CD4-positive, alpha-beta T cell treated with Interleukin-10 for 1 hour (primary cell): ENCODE measurements at places on chromosomes 12 and 14.

DNA sequence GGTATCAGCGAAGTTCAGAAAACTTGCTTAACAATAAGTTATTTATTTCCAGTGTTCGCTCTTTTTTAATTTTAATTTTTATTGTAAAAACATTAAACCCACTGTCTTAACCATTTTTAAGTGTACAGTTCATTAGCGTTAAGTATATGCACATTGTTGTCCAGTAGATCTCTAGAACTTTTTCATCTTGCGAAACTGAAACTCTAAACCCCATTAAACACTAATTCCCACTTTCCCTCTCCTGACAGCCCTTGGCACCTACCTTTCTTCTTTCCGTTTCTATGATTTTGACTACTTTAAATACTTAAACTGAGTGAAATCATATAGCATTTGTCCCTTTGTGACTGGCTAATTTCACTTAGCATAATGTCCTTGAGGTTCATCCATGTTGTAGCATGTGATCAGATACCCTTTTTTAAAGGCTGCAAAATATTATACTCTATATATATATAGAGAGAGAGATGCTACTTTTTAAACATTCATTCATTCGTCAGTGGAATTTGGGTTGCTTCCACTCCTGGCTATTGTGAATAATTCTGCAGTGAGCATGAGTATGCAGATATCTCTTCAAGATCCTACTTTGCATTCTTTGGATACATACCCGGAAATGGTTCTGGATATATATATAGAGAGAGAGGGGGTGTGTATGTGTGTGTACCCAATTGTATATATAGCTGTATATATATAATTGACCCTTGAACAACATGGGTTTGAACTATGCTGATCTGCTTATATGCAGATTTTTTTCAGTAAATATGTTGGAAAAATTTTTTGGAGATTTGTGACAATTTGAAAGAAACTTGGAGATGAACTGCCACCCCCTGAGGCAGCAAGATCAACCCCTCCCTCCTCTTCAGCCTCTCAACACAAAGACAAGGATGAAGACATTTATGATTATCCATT lies 74.7 kb upstream of the EVL start:
- DNase-seq = no peak

GRCh38 chr12:121439715-121440114 lies 39.8 kb downstream of the RNF34 start:
- no peak for DNase-seq

DNA sequence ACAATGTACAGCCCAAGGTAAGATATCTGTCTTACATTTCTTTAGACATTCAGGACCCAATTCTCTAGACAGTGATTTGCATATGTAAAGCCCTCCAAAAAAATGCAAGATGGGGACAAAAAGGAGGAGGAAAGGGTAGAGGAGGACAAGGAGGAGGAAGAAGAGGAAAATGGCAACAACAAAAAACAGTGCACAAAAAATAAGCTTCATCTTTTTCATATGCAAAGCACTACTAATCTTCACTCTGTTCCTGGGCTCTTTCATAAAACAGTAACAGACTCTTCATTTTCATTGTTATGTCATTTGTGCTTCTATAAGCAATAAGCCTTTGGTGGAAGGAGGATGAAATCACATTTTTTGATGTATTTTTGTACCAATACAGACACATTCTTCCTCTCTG lies 61.4 kb downstream of the KCNH5 start:
- no peak for DNase-seq

DNA sequence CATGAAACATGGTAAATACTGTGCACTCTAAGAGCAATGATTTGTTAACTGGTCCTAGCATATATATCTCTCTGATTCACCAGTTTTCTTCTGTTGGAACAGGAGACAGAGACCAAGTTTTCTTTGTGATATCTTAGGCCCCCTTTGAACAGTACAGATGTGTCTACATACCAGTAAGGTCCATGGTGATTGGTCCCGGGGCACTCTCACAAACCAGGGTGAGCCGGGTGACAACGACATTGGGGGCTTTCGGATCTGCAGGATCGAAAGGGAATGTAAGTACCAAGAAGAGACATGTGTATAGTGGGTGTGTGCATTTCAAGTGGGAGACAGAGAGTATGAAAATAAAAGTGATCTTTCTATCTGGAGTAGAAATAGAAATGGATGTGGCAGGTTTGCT lies 11.3 kb upstream of the ERP27 start:
- peak; percentile 32 for DNase-seq

- no peak for DNase-seq
Observed at GRCh38 chr12:82682326-82682725, 4.4 kb upstream of the TMTC2 start.

DNA sequence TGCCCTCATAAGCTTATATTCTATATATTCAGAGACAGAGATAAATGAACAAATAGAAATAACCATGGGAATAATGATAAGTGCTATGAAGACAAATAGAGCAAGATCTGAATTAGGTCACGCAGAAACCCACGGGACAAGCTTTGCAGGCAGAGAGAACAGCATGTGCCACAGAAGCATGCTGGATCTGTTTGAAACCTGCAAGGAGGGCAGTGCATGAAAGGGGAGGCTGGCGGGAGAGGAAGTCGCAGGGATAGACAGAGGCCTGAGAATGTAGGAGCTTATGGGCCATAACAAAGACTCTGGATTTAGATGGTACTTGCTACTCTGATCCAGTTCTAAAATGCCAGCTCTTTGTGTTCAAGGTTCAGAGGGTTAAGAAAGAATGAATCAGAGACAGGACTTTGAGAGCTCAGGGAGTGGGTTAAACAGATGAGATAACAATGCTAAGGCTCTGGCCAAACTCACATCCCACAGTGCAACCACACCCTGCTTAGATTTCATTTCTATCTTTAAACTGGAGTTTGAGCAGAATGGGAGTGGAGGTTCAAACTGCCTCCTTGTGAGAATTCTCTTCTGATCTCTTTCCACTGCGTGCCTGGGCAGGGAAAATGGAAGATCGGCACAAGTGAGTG lies 49.2 kb upstream of the PPP1R12A start:
- DNase-seq = no peak

- no peak for DNase-seq
Observed at GRCh38 chr12:88805286-88805685, 225.0 kb upstream of the KITLG start.

- DNase-seq = no peak
Observed at GRCh38 chr12:44775901-44776300, 100.2 kb downstream of the NELL2 start.

DNA sequence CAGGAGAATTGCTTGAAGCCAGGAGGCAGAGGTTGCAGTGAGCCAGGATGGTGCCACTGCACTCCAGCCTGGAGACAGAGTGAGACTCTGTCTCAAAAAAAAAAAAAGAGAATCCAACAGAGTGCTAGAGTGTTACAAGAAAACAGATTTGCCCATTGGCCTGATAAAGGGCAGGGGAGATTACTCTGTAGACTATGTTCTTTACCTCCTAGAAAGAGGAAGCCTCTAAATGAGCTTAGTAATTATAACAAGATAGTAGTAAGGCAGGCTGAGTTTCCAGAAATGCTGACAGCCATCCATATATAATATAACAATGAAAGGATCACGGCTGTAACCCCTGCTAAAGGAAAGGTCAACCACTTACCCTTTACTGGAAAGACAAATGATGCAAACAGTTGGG lies 24.4 kb downstream of the AK7 start:
- no peak for DNase-seq

GRCh38 chr12:131535779-131536178 lies 175.1 kb upstream of the SFSWAP start:
- DNase-seq = no peak

DNA sequence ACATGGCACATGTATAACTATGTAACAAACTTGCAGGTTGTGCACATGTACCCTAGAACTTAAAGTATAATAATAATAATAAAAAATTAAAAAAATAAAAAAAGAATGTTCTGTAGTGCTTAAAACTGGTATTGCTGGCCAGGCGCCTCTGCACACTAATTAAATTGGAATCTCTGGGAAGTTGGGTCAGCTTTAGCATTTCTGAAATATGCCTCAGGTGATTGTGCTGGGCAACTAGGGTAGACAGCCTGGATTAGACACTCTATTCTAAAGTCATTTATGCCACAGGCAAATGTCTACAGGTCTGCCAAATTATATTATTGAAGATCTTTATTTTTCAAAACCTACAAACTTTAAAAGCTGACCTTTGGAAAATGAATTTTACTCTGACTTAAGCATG lies 55.3 kb downstream of the PPM1H start:
- DNase-seq = no peak

- DNase-seq = no peak
Observed at GRCh38 chr12:65269603-65270002, 8.9 kb upstream of the MSRB3 start.

- DNase-seq = no peak
Observed at GRCh38 chr12:32043928-32044549, 62.6 kb upstream of the BICD1 start.

- no peak for DNase-seq
Observed at GRCh38 chr12:110179291-110179690, 55.1 kb downstream of the IFT81 start.

DNA sequence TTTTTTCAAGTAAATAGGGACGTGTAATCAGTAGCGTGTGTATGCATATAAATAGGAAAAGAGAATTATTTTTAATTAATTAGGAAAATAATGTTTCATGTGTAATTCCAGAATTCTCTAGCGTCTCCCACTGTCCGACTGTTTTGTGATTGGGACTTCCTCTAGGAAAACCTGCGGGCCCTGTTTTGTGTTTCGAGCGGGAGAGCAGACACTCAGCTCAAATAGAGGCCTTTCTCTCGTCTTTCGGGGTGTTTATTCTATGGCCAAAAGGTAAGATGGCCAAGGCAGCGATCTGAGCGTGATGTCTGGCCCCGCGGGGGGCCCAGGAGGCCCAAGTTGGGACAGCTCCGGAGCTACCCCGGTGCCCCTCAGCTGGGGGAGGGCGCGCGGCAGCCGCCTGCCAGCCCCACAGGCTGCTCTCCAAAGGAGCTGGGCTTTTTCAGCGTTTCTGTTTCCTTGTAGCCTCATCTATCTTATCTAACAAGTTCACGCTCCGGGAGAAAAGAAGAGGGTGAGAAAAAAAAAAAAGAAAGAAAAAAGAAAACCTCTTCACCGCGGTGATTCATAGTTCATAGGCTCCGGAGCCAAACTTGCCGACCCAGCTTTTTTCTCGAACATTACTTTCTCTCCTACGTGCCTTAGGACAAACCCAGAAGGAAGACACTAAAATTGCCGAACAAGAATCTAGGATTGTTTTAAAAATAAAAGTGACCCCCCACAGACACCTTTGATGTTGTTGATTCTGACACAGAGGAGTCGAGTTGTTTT lies 7.5 kb upstream of the FOXG1 start:
- DNase-seq = no peak

GRCh38 chr14:99093532-99094517 lies 178.2 kb downstream of the BCL11B start:
- no peak for DNase-seq

- no peak for DNase-seq
Observed at GRCh38 chr12:122614839-122615238, 87.8 kb downstream of the KNTC1 start.

DNA sequence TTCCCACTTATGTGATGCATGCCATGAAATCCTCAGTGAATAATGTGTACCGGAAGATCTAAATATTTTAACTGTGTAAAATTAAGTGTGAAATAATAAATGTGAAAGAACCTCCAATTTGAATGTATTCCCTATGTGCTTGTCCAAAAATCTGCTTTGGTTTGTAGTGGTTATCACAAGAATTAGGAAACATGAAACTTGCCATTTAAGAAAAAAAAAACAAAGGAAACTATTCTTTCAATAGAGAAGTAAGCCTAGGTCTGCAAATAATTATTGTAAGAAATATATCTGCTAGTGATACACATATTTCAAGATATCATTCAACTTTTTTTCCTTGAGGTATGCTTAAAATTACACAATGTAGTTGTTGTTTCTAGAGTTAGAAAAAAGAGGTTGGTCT lies 500.4 kb downstream of the SLC6A15 start:
- no peak for DNase-seq

DNA sequence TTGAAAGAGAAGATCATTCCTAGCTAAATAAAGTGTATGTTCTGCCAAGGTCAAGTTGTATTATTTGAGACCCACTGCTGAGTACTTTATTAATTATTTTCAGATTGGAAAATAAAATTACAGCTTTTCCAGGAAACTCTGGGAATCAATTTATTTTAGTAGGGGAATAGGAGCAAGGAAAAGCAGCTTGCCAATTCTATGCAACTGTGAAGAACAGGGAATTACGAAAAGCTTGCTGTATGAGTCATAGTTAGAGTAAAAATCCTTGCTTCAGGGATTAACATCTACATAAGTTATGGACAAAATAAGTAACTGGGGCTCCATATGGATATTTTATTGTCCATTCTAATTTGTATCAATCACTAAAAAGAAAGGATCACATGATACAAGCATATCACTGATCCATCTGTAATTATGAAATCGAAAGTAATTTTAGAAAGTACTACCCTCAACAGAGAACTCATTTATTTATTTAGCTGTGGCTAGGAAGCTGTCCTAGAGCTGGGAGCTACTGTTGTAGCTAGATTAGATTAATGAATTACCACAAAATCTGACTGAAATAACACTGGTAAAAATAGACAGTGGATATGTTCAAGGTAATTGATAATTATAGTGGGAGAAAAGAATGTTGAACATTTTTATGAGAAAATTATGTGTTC lies 303.5 kb upstream of the NPAS3 start:
- DNase-seq = no peak

DNA sequence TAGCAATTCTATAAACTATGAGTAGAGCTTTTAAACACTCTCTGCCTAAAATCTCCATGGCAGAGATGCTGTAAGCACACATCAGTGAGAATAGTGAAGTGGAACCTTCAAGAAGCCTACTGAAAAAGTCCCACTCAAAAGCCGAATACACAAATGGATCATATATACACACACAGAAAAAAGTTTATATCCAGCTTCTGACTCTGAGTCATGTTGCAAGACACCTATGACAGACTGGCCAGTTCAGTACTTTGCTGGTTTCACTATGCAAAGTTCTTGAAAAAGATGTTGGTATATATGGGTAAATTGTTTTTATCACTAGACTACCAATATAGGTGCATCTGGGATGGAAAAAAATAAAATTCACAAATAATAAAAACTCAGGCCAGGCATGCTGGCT lies 126.1 kb downstream of the KCNK10 start:
- DNase-seq = no peak

DNA sequence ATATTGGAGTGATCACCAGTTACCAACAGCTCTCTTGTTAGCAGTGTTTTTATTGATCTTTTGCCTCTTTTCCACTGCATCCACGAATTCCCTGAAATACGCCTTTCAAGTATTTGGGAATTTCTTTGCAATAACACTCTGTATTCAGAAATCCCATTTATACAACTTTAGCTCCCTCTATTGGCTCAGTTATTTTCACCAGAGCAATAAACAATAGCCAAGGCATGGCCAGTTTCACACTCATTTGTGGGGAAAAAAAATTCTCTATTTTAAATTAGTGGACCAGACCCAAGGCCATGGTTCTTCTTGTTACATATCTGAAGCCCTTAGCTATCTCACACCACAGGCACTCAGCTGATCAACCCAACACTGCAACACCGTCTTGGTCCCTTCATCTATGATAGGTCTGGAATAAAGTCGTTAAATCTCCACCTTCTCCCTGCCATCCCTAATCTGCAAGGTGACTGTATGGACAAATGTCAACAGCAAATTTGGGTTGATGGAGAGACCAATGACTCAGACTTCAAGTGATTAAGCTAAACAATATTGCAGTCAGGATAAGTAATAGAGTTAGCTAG lies 92.4 kb upstream of the TMEM260 start:
- DNase-seq = no peak

GRCh38 chr14:67127174-67127573 lies 62.1 kb upstream of the GARIN2 start:
- no peak for DNase-seq

GRCh38 chr14:47189911-47190484 lies 485.4 kb downstream of the MDGA2 start:
- DNase-seq = no peak

GRCh38 chr14:54803396-54803795 lies 99.2 kb downstream of the GCH1 start:
- DNase-seq = no peak
